CD8-positive, alpha-beta T cell (primary cell): ENCODE measurements at places on chromosomes 6 and 20. TPM values are rescaled to one million over a fixed set of nuclear protein-coding genes. Genes with fewer than 3 reads are reported as not detected.

The RAET1L gene
- not detected for total RNA-seq

The PLN gene
- total RNA-seq: not detected

DNA sequence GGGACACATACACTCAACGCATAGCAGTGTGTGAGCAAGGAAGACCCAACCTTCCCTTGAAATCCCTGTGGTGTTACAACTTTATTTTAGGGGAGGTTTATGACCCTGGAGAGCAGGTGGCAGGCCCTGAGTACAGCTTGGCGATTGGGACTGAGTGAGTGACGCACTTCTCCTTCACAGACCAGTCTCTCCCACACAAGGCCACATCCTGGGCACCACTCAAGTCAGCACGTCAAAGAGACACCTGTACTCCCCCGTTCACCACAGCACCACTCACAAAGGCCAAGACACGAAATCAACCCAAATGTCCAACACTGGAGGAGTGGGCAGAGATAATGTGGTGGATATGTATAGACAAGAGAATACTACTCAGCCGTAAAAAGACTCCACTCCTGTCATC, 57.0 kb upstream of the FRMD1 start:
- no peak for DNase-seq

GRCh38 chr6:118740372-118740771, 89.0 kb upstream of the CEP85L start:
- no peak for DNase-seq

DNA sequence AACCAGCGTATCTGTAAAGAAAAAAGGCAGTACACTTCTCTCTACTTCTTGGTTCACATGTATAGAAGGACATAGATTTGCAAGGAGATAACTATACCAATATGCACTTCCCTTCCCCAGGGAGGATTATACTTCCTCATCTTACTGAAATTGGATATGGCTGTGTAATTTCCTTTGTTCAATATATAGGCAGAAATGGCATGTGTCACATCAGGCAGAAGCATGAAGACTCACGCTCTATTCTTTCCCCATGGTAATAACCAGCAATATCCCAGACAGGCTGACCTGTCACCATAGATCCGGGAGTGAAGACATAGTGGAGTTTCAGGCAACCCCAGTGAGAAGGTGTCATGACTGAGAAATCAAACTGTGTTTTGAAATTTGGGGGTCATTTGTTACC, 518.3 kb downstream of the KIF16B start:
- no peak for DNase-seq

DNA sequence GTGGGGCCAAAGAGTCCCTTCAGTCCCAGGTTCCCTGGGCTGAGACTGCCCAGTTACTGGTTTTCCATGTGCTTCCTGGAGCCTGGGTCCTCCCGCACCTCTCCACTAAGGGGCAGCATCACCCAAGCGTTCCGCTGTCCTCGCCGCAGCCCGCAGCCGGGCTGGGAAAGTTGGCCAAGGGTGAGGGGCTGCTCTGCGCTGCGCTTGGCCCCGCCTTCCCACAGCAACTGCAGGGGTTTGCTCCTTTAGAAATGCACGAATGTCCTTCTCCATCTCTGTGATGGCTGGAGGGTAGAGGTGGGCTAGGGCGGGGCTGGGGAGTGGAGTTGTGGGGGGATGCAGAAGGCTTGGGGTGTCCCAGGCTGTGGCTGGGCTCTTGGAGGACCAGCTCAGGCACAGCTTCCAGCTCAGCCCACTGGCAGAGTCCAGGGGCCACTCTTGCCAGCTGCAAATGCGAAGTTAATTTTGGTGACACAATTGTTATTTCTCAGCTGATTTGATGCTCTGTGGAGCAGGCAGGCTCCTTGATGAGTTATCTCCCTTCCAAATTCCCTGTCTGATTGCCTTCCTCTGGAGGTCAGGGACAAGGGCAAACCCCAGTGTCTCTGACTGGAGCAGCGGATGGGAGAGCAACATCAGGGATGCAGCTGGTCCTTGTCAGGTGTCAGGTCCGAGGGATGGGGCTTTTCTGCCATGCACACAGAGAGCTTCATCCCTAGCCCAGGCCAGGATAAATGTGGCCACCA, 63.2 kb downstream of the NOL4L start:
- peak; percentile 68 for DNase-seq

DNA sequence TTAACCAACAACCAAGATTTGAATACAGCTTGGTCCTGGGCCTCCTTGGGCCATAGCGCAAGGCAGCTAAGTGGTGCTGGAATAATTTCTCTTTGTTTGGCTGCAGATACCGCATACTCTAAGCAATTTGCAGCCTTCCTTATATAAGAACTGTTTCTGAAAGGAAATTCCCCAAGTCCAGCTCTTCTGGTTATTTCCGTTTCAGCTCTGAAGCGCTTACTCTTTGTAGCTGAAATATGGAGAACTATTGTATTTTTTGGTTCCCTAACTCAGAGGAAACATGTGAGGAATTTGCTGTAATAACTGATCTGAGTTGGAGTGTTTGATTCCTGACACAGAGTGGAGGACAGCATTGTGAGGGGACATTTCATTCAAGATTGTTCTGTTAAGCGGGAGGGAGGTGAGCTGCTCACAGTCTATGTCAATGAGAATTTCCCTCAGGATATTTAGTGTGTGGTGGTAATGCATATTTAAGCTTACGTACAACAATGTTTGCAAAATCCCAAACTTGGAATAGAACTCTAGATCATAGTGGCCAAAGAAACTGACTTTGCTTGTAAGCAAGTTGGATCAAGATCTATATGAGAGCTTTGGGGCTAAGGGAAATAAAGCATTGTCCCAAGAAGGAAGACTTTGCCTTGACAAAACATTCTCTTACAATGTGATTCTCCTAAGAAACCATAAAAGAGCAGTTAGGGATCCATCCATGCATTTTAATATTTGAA, 576.6 kb upstream of the FLRT3 start:
- DNase-seq: no peak

GRCh38 chr20:19565736-19566135, 192.3 kb upstream of the RIN2 start:
- DNase-seq: no peak

GRCh38 chr20:62460678-62461077, 15.1 kb downstream of the GATA5 start:
- no peak for DNase-seq

GRCh38 chr6:8642131-8642530, 206.8 kb upstream of the SLC35B3 start:
- no peak for DNase-seq
